ENCODE measurements at places on chromosomes 2 and 18.

DNA sequence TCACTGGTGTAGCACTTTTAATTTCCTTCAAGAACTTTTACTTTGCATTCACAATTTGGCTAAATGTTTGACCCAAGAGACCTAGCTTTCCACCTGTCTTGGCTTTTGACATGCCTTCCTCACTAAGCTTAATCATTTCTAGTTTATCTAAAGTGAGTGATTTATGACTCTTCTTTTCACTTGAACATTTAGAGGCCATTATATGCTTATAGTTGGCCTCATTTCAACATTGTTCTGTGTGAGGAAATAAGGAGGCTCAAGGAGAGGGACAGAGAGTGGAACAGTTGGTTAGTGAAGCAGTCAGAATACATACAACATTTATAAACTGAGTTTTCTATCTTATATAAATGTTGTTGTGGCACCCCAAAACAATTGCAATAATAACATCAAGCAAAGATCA is 489.3 kb upstream of the CDH2 start:
- no peak for DNase-seq

- DNase-seq, result no peak
Observed at GRCh38 chr2:224222974-224223373, 178.9 kb downstream of the FAM124B start.

GRCh38 chr2:195532628-195533271 is 124.3 kb upstream of the SLC39A10 start:
- DNase-seq, result no peak

- no peak for DNase-seq
Observed at GRCh38 chr2:182444806-182445205, 18.0 kb upstream of the PDE1A start.

DNA sequence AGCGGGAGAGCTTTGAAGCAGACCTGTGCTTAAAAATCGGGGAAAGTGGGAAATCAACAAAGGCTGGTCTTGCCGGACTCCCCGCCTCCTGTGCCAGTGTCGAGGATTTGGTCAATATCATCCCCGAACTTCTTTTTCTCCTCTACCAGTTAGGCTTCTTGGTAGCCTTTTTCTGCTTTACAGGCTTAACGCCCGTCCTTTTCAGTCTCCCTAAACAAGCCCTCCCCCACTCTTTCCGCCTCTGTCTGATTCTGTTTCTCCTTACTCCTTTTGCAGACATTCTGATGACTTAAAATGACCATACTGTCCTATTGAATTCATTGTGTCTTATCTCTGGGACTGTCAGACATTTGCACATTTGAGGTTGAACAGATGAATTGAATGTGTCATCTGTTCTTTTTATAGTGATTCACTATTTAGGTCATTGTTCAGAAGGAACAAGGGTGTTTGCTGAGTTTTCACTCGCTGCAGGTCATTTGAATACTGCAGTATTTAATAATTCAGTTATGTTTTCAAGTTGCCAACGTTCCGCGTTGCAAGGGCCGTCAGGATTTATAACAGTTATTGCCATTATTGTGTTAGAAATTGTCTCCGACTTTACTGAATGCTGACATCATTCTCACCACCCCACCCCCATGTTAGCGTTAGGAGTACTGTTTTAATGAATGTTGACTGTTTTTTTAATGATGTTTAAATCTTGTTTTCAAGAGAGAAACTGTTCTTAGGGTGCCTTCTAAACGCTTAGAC is 1.1 kb downstream of the ITGAV start:
- DNase-seq, result no peak

GRCh38 chr2:64913357-64913869 is 75.8 kb upstream of the SLC1A4 start:
- no peak for DNase-seq

DNA sequence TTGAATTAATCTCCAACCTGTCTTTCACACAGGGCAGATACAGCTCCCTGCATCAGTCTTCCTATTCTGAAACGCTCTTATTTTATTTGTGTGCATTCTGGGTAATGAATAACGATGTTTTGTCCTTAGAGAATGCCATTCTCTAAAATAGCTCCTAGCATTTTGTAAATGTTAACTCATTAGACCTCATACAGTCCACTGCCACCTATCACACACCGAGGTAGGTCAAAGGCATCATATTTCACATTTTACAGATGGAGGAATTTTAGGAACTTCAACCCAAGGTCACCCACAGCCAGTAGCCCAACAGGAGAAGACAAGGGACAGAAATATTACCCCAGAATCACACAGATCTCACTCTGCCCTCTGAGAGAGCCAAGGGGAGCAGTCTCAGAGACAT is 455.4 kb upstream of the GYPC start:
- DNase-seq, result no peak

DNA sequence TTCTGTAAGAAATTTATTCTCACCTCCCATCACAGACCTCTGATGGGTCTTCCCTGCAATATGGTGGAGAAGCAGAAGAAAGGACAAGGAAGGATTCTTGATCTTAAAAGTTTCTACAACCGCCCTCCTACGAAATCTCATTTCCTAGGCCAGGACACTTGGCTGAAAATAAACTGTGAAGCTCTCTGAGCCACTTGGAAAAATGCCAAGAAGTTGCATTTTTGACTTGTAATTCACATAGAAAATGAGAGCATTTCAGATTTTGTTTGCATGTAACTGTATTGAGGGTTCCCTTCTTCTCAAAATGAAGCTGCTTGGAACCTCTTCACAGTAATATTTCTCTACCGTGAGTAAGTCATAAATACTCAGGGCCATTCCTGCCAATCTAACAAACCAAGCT is 458.3 kb upstream of the SLC14A2 start:
- no peak for DNase-seq

- no peak for DNase-seq
Observed at GRCh38 chr2:78077633-78078032, 555.5 kb upstream of the LRRTM4 start.

DNA sequence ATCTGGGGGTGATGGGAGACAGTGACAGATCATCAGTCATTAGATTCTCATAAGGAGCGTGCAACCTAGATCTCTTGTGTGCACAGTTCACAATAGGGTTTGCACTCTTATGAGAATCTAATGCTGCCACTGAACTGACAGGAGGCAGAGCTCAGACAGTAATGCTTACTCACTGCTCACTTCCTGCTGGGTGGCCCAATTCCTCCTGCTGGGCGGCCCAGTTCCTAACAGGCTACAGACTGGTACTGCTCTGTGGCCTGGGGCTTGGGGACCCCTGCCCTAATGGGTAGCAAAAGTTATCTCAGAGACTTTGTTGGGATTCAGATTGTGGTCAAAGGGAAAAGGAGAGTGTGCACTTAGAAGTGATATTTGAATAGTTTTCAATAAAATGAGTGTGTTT is 840.1 kb upstream of the ID2 start:
- DNase-seq, result no peak

- no peak for DNase-seq
Observed at GRCh38 chr2:166068981-166069380, 58.8 kb downstream of the SCN1A start.

DNA sequence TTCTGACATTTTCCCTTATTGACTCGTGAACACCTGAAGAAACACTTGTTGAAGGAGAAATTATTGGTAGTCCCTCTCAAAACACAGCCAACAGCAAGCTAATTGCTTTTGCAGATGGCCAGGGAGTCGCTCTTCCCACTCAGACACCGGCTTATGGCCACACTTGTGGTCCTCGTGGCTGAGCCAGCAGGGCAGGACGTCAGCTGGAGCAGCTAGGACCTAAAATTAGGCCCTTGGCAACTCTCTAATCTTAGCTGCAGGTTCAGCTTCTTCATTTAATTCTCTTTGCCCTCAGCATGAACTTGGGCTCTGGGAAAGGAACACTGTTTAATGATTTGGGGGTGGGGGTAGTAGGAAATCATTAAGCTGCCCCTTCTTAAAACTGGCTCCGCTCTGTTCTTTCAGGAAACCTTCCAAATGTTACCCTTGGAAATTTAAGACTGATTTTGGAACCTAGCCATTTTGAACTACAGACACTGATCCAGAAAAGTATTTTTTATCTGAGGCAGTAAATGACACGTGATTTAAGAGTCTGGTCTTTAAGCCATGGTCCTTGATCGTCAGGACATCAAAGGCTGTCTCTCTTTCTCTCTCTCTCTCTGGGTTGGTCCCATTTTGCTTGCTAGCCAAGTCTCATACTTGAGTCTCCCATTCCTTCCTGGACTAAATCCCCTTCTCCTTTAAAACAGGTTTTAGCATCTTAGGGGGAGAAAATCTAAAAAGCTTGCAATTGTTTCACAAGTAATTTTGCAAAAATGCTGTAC is 77.5 kb downstream of the CDK15 start:
- no peak for DNase-seq

DNA sequence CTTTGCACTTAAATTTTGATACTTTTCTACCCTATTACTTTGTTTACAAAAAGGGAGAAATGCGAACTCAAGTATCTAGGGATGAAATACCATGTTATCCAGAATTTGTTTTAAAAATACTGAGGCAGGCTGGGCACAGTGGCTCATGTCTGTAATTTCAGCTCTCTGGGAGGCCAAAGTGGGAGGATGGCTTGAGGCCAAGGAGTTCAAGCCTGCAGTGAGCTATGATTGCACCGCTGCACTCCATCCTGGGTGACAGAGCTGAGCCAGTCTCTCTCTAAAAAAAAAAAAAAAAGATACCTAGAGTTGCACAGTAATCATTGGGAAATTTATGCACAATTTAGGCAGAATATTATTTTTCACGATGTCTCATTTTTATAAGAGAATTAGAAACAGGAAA is 12.4 kb upstream of the VAPA start:
- no peak for DNase-seq

GRCh38 chr2:85922199-85922598 is 33.4 kb upstream of the ST3GAL5 start:
- no peak for DNase-seq

GRCh38 chr18:6546229-6546628 is 131.5 kb upstream of the L3MBTL4 start:
- DNase-seq, result no peak

DNA sequence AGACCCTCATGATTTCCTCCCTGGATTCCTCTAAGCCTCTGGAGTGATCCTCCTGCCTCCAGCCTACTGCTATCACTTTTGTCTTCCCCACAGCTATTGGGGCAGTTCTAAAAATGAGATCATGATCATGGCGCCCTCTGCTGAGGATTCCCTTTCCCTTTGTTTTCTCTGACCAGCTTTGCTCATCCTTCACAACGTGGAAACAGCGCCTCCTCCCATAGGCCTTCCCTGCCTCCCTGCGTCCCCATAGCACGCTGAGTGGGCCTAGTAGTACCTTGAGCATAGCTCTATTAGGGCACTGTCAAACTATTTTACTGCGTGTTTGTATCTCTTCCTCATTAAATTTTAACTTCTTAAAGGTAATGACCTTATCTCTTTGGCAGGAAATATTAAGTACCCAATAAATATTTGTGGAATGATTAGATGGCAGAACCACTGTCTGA is 207.0 kb upstream of the FANCL start:
- DNase-seq, result no peak

DNA sequence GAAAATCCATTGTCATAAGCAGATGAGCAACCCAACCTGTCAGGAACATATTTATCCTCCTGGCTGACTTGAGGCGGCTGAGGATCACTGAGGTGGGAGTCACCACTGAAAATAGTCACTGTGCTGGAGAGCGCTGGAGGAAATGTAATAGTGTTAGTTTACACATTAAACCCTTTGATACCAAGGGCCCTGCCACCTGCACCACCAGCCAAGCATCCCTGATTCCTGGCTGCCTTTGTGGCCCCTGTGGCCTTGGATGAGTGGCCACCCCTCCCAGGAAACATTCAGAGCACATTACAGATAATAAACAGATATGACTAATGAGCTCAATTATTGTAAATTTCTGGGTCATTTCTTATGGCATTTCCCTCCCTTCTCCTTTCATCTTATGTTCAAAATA is 105.9 kb downstream of the LYPD1 start:
- no peak for DNase-seq

GRCh38 chr18:50797142-50797541 is 22.7 kb downstream of the MRO start:
- no peak for DNase-seq

DNA sequence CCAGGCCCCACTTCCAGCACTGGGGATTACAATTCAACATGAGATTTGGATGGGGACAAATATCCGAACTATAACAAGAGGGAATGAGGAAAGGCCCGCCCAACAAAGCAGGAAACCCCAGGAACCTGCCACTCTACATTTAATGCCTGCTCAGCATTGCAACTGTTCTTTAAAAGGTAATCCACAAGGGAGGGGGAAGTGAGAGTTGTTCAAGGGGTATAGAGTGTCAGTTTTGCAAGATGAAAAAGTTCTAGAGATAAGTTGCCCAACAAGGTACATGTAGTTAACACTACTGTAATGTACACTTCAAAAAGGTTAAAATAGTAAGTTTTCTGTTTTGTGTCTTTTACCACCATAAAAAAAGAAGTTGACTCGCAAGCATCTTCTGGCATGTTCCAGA is 137.6 kb downstream of the MBD2 start:
- no peak for DNase-seq

DNA sequence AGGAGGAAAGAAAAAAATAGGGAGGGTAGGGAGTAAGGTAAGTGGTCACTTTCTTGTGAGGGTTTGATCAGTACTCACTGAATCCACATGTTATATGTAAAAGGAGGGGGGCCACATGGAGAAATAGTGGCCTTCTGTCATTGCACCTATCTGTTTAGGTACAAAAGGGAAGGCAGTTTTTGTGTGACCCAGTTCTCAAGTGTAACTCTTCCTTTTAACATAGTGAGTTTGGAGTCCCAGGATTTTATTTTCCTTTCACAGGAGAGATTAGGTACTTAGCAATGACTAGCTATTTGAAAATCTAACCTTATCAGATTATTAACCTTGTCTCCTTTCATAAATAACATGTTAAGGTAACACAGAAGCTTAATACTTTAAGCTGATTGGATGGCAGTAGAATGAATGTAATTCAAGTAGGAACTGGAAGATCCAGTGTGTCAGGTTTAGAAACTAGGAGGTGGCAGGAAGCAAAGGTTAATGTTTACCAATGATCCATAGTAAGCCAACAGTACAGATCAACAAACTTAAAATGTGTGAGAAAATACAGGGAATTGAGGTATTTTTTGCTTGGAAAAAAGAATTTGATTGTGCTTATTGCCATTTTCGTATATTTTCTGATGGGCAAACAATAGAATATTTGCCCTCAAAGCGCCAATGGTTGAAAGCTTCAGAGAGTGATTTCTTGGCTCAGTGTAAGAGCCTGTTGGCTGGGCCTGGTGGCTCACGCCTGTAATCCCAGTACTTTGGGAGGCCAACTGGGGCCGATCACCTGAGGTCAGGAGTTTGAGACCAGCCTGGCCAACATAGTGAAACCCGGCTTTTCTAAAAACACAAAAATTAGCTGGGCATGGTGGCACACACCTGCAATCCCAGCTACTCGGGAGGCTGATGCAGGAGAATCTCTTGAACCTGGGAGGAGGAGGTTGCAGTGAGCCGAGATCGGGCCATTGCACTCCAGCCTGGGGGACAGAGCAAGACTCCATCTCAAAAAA is 11.3 kb downstream of the HNMT start:
- no peak for DNase-seq

DNA sequence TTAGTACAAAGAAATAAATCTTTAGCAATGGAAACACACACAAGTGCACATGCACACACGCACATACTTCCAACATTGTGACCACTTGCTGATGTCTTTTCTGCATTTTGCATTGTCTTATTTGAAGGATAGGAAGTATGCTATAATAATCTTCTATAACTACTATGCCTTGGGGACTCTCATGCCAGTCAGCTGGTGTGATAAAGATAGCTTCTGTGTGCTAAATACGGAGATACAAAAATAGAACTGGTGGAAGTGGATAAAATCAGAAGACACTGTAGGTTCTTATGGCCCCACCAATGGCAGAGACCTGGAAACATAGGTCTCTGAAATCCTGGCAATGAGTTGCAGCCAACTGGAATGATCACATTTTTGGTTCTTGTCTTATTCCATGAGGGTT is 31.5 kb upstream of the RASGRP3 start:
- no peak for DNase-seq

Data from stimulated activated CD4-positive, alpha-beta T cell treated with anti-CD3 and anti-CD28 coated beads, Interleukin-1b, Interleukin-23, amount 100 ng/mL, for 24 hours (primary cell).